ENCODE measurements at places on chromosomes 6 and 20.

DNA sequence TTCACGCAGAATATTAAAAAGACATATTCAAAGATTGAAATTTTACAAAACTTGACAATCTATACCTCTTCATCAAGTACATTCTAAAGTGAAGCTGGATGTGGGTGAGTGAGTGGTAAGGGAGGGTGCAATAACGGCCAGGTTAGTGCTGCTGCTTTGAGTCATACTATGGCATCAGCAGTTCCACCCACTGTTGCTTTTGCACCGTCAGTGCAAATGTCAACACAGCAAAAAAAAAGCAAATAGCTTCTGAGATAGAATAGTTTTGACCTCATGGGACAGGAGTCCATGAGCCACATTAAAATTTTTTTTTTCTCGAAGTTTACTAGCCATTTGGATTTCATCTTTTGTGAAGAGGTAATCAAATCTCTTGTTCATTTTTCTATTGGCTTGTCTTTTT lies 31.8 kb downstream of the PSMF1 start:
- no peak for DNase-seq

DNA sequence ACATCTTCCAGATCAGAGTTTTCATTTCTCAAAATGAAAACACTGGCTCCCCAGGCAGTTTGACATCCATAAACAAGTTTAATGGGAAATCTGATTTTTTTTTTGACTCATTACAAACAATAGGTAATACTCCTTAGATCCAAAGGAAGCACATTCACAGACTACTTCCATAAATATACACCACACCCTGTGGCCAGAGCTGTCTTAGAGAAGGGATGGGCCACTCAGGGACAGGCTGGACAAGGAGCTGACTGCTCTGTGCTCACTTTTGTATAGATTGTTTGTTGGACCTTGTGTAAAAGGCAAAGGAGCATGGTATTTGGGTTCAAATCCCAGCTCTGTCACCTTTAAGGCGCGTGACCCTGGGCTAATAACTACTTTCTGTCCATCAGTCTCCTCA lies 12.8 kb upstream of the DDO start:
- DNase-seq: no peak

- DNase-seq: no peak
Observed at GRCh38 chr6:13624871-13625288, 9.7 kb downstream of the NOL7 start.

GRCh38 chr6:17156966-17157365 lies 55.1 kb downstream of the STMND1 start:
- no peak for DNase-seq

- no peak for DNase-seq
Observed at GRCh38 chr6:24600903-24601302, 45.1 kb downstream of the KIAA0319 start.

DNA sequence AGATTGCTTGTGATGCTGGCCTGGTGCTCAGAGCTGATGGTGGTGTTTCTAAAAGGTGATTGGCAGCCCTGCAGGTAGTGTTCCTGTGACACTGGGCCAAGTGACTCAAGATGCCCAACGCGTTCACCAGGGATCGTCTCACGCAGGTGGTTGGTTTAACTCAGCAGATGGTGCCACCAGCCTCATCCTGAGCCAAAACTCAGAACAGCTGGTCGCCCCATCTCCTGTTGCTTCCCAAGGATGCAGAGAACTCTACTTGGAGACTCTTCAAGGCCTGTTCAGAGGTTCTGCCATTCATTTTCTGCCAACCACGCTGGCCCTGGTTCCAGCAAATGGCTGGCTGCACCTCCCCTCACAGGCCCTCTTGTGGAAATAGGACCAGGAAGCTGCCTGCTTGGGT lies 394.4 kb downstream of the CDH26 start:
- no peak for DNase-seq

DNA sequence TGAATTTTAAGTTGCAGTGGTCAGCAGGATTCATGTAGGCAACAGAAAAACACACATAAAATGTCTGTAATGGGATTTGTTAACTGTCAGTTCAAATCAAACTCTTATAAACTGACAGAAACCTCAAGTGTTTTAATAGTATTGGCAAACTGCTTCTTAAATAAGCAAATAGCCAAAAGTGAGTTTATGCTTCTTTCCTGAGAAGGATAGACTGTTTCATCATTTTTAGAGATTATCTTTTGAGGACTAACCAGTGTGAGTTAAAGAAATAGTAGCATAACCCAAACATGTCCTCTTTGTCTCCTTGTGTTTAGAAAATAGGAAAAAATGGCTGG lies 68.0 kb downstream of the AIG1 start:
- DNase-seq: no peak

DNA sequence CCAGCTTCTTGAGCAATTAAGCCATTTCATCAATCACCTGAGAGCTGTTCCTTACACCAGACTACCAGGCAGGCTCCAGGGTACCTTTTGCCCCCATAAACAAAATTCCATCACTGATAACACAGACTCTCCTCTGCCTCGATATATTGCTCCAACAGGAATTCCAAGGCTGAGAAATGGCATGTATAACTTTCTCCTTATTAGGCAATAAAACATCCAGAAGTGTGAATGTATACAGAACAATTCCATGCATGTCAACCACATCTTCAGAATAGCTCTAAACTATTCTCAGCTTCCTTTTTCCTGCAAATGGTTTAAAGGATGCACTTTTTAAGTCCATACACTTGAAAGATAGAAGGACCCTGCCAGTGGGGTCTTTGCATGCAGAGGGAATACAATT lies 73.8 kb downstream of the EDN3 start:
- DNase-seq: no peak

DNA sequence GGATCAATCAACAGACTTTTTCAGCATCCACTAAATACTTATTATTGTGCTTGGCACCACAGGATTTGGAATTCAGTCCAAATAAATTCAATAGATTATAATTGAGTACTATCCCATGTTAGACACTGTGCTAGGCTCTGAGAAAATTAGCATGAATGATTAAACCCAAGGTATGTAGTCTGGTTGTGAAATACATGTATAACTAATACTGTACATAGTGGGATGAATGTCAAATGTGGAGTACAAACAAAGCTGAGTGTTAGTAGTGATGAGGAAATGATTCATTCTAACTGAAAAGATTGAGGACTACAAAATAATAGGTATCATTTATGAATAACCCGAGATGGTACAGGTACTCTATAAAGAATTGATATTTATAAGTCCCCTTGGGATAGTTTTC lies 111.9 kb upstream of the FLRT3 start:
- DNase-seq: no peak

- no peak for DNase-seq
Observed at GRCh38 chr6:111871725-111872400, 1.4 kb downstream of the FYN start.

GRCh38 chr20:6679086-6679485 lies 88.4 kb upstream of the BMP2 start:
- DNase-seq: no peak

DNA sequence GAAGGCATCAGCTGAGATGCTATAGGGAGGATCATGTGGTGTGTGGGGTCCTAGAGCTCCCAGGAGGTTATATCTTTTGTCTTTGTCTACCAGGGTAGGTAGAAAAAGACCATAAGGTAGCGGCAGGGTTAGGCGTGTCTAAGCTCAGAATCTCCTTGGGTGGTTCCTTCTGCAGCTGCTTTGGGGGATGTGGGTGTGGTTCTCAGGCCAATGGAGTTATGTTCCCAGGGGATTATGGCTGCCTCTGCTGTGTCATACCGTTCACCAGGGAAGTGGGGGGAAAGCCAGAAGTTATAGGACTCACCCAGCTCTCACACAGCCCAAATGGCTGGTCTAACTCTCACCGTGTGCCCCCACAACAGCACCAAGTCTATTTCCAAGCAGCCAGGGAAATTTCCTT lies 107.4 kb upstream of the ADGRB3 start:
- no peak for DNase-seq

- no peak for DNase-seq
Observed at GRCh38 chr20:18839507-18840247, 26.1 kb downstream of the SCP2D1 start.

DNA sequence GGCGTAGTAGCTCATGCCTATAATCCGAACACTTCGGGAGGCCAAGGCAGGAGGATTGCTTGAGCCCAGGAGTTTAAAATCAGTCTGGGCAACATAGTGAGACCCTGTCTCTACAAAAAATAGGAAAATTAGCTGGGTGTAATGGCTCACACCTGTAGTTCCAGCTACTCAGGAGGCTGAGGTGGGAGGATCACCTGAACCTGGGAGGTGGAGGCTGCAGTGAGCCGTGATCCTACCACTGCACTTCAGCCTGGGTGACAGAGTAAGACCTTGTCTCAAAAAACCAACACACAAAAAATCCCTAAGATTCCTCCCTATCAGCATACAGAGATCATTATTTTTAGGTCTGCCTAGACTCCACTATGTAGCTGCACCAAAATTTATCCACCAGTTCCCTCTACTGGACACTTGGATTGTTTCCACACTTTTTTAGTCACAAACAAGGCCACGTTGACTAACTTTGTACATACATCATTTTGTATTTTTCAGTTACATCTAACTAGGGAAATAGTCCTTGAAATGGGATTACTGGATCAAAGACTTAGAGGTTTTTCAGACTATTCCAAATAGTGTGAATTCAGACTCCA lies 3.6 kb upstream of the PHF1 start:
- DNase-seq: no peak

DNA sequence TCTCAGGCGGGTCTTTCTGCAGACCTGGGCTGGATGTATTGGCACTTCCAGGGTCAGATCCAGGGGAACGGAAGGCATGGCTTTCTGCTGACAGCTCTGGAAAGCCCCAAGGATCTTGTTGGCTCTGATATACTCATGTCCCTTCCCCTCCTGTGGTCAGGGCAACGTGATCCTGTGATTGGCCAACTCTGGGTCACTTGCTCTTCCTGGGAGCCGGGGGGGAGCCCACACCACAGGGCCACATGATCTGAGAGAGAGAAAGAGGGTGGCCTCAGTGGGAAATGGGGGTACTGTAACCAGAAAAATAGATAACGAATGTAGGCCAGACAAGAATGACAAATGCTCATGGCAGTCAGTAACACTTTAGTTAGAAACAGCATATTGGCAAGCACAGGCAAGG lies 223.0 kb downstream of the NFATC2 start:
- no peak for DNase-seq

- DNase-seq: no peak
Observed at GRCh38 chr6:156832669-156833068, 55.5 kb downstream of the ARID1B start.

- DNase-seq: no peak
Observed at GRCh38 chr6:144655376-144655775, 370.2 kb downstream of the UTRN start.

DNA sequence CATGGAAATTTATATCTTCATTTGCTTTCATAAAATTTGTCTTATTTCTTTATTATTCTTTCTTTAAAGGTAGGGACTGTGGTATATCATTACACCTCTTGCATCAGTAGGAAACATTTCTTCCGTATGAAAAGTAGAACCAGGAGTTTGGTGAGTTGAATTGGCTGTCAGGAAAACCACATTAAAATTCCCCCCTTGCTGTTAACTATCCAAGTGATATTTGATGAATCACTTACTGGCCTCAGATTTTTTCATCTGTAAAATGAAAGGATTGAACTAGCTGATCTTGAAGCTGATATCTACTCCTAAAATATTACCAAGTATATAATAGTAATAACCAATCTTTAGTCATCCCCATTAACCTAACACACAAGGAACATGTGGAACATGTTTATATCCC lies 460.9 kb downstream of the GJA1 start:
- no peak for DNase-seq

DNA sequence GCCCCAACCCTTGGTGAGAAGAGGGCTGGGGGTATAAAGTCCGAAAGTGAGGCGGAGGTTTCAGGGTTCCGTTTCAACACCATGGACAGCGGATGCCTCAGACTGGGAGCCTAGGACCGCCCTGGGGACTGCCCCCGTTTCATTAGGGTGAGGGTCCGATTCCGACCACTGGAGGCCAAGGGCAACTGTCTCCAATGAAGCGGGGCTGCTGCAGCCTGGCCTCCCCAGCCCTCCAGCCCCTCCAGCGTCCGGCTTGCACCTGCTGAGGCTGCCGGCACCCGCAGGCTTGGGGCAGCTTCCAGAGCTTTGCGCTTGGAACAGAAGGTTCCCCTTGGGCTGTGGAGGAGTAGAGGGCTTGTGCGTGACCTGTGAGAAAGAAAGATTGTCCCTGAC lies 39.9 kb downstream of the YTHDF1 start:
- DNase-seq: no peak

DNA sequence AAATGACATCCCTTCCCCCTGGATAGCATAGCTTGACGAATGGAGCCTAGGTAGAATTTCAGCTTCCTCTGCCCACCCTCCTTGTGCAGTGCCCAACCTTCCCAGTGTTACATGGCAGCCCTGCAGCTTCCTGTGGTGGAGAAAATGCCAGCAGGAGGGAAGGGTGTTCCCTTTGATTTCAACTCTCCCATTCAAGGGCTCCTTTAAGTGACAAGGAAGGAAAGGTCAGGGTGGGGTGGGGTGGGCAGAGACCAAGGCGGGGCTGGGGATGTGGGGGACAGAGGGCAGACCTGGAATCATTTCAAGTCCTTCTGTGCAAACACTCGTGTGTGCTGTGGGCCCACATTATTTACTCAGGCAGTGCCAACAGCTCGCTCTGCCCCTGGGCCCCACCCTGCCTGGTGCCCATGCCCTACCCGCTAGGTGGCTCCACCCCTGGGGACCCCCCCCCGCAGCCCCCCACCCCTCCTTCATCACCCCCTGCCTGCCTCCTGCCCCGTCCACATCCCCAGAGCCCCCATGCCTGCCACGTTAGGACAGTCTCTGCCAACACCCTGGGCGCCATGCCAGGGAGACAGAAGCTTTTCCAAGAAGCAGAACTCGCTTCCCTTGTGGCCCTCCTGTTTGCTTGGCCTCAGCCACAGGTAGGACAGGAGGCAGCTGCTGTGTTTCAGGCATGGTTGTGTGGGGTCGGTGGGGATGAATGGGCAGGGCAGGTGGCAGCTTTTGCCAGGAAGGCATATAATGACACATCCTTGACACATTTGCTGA lies 9.4 kb downstream of the SPDEF start:
- DNase-seq: no peak

DNA sequence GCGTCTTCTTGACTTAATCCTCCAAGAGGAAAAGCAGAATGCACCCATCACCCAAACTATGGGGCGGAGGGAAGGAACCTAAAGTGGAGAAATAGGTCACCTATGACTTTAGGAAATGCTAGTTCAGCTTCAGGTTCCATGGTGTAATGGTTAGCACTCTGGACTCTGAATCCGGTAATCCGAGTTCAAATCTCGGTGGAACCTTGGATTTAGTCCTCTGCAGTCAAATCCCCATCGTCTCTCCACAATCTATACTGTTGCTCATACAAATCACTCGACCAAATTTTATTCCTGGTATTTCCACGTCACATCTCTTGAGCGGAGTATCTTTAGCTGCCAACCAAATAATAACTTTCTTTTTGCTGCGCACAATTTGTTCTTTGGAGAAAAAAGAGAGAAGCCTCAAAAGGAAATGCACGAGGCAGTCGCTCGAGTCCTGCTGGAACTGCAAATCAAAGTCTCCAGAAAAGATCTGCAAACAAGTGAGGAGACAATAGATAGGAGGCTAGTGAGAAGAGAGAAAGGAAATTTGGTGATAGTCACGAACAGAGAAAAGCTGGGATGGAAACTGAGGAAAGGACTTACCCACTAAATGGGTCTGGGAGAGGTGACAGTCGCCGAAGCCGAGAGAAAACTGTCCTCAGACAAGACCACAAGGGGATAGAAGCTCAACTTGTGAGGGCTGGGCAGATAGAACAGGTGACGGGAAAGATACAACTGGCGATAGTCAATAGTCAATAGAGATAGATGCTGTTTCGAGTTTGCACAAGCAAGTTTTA lies 16.6 kb downstream of the POM121L2 start:
- DNase-seq: no peak
